ENCODE measurements at places on chromosomes 1 and 21. TPM values are rescaled to one million over a fixed set of nuclear protein-coding genes. Genes with fewer than 3 reads are reported as not detected.
A peak's percentile ranks its signal among the peaks of the same experiment; 100 is the strongest.

DNA sequence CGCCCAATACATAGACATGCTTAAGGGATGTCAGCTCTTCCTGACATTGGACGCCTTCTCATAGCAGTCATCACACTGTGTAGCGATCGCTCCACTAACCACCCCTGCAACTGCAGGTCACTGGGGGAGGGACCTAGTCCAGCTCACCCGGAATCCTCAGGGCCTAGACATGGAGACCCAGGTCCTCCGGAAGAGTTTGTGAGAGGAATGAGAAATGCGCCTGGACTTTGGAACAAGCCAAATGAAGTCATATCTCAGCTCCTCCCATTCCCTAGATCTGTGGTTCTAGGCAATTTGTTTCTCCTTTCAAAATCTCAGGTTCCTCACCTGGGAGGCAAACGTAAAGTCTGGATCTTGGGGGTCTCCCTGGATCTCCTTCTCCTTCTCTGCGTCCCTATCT lies 253.3 kb downstream of the KAZN start:
- DNase-seq, result no peak

- DNase-seq, result no peak
Observed at GRCh38 chr21:42748620-42749176, 95.3 kb downstream of the PDE9A start.

GRCh38 chr1:107526524-107527198 lies 385.8 kb downstream of the NTNG1 start:
- no peak for DNase-seq

Gene PHGDH
- polyA plus RNA-seq, result 69.3 TPM

- no peak for DNase-seq
Observed at GRCh38 chr1:89950703-89951102, 44.2 kb upstream of the ZNF326 start.

- no peak for DNase-seq
Observed at GRCh38 chr21:35134309-35134708, 85.2 kb upstream of the RUNX1 start.

DNA sequence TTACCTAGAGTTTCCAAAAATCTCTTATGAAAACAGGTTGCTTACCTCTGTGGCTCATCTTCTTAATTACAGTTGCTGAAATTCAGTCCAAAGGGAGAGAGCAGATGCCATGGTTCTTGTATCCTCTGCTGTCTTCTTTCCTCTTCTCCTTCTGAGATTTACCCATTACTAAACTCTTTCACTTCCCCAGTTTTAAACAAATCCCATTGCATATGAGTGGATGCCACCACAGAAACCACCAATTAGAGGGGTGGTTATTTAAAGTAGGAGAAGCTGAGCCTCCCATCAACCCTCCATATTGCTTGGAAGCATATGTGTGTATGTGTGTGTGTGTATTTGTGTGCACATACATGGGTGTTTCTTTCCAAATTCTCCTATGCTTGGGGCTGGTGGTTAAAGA lies 128.5 kb upstream of the KCNK1 start:
- no peak for DNase-seq

GRCh38 chr1:212728606-212729005 lies 29.0 kb upstream of the BATF3 start:
- no peak for DNase-seq

GRCh38 chr1:2413495-2414296 lies 1.3 kb upstream of the PEX10 start:
- DNase-seq, result no peak

- no peak for DNase-seq
Observed at GRCh38 chr1:113769601-113769970, 10.3 kb upstream of the PHTF1 start.

DNA sequence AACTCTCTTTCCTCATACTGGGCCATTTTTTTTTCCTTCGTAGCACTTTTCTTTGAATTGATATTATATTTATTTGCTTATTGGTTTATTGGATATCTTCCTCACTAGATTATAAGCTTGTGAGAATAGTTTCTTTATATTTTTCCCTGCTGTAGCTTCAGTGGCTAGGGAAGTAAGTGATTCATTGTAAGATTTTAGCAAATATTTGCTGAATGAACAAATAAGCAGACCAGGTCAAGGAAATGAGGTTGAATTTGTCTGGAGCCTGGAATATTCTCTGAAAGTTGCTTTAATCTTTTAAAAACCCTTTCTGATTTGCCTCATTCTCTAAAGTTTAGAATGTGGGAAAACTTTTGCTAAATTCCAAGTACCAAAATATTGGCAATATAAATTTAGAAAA lies 80.2 kb downstream of the RABGAP1L start:
- DNase-seq, result no peak

DNA sequence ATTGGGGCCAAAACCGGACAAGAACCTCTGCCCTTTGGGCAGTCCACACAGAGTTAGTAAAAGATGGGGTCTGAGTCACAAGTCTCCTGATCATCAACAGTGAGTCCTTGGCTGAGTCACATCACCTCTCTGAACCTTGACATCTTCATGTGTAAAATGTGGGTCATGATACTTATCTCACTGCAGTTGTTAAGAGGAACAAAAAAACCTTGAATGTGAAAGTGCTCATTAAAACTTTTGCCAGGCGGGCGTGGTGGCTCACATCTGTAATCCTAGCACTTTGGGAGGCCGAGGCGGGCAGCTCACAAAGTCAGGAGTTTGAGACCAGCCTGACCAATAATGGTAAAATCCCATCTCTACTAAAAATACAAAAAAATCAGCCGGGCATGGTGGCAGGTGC lies 15.7 kb downstream of the S100A16 start:
- DNase-seq, result no peak

Gene PCP4L1
- 1.0 TPM for polyA plus RNA-seq

DNA sequence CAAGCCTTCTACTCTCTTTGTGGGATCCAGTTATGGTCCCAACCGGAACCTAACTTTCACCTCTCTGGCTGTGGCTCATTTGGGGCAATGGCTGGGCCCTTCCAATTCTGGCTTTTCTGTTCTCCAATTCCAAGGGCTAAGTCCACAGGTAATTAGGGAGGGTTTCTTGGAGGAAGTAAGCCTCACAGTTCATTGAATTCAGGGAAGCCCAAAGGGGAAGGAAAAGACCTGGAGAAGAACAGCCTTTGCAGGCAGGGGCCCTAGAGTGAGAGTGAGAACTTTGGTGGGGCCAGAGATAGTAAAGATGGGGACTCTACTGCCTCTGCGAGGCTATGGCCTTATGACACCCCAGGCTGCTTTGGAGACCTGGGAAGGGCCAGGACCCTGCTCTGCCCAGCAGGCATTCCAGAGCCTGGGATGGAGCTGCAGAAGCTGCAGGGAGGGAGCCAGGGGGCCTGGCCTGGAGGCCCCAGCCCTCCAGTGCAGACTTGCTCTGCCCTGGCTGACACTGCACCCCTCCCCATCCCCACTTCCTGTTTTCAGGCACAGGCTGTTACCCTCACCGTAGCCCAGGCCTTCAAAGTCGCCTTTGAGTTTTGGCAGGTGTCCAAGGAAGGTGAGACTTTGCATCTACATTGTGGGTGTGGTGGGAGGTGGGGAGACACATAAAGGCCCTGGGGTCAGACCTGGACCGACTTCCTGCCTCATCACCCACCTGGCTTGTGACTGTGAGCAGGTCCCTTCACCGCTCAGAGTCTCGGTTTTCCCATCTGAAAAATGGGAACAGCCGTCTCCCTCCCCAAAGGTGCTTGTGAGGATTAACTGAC lies 18.9 kb downstream of the LDLRAP1 start:
- no peak for DNase-seq

- DNase-seq, result no peak
Observed at GRCh38 chr1:70840260-70840953, 207.2 kb downstream of the PTGER3 start.

Gene FCRL3
- polyA plus RNA-seq, result not detected

- DNase-seq, result no peak
Observed at GRCh38 chr1:174818951-174819350, 180.8 kb upstream of the CACYBP start.

GRCh38 chr1:229768232-229768631 lies 142.2 kb downstream of the URB2 start:
- no peak for DNase-seq

Gene CDK18
- 11.8 TPM for polyA plus RNA-seq

- no peak for DNase-seq
Observed at GRCh38 chr21:44957047-44957831, 17.4 kb downstream of the SLX9 start.

GRCh38 chr1:153957744-153958110 lies 685 bp downstream of the CRTC2 start:
- no peak for DNase-seq

DNA sequence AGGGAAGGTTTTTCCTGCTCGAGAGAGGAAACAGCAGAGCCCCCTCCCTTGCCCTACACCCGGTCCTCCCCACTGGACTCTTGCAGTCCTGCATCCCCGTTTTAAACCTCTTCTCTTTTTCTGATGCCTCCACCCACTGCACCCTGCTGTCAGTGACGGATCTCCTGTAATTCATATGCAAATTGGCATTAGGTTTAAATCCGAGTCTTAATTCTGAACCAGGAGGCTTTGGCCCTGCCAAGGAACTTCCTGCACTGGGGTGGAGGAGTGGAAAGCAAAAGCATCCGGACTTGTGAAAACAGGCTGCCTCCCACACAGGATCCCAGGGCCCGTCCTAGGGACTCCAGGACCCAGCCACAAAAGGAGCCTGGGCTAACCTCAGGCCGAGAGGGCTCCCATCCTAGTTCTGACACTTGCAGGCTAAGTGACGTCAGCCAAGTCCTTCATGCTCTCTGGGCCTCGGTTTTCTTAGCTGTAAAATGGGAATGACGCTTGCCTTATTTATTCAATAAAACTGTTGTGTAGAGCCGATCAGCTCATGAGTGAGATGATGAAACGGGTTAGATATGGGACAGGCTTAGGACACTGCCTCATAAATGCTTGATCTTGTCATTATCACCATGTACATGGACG lies 613.3 kb downstream of the AJAP1 start:
- no peak for DNase-seq

DNA sequence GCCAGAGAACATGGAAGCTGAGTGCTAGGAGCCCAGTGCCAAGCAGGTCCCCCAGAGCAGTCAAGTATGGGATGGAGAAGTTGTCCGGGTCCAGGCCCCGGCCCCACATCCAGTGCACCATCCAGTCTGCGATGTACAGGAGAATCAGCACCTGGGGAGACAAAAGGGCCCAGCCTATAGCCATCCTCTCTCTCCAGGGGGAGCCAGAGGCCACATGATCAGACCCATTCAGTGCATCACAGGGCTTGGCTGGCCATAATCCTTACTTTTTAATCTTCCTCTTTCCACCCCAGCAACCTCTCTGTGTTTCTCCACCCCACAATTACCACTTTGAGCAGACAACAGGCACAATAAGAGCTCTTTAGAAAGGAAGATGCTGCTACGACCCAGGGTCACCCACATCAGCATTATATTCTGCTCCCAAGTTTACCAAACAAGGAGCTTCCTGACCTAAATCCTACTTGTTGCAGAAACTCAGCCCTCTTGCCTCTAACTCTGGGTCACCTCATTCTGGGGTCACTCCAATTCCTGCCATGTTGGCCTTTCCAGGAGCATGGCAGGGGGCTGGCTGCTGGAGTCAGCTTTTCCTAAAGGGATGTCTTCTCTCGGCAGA lies 16.4 kb upstream of the RAB29 start:
- DNase-seq, result peak; percentile 52

GRCh38 chr1:17658837-17659236 lies 96.3 kb upstream of the ACTL8 start:
- DNase-seq, result no peak

DNA sequence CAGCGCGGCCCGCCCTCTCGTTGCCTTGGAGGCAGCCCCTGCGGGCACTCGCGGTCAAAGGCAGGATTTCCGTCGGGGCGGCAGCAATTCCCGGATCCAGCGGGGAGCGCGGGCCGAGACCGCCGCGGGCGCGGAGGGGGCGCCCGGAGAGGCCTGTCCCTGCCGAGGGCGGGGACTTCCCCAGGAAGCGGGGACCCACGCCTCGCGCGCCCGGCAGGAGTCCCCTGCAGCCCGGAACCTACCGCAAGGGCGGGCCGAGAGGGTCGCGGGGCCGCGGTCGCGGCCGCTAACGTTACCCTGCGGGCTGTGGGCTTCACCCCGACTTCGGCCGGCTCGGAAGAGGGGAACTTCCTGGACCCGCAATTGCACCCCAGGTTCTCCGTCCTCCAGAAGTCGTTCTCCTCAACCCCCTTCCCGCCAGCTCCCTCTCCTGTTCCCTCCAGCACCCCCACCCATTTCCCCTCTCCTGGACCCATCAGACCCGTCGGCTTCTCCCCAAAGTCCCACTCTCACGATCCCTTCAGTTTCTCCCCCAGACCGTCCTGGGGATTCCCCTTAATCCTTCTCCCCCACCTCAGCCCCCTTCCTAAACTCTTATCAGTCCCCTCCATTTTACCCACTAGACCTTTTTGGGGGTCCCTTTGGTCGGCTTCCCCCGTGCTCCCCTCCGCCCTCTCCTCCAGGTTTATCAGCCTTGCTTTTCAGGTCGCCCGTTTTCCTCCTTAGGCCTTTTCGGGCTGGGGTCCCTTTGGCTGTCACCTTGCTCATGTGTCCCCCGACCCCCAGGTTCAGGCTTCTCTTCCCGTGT lies 604 bp downstream of the FGR start:
- DNase-seq, result no peak

Gene FMN2
- 0.99 TPM for polyA plus RNA-seq

DNA sequence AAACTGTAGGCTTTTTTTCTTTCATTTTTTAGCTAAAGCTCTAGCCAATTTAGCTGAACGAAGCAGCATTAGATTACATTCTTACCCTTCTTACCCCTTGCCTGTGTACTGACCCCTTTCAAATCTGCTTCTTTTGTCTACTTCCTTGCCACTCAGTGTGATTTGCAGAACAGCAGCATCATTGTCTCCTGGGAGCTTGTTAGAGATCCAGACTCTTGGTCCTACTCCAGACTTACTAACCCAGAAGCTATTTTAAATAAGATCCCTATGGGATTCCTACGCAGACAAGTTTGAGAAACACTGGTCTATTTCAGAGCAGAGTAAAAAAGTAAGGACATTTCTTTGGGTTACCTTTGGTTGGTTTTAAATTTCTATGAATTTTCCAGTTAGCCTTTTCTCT lies 13.8 kb downstream of the LRRC39 start:
- DNase-seq, result peak; percentile 25

GRCh38 chr1:19534281-19534680 lies 48.9 kb upstream of the CAPZB start:
- DNase-seq, result no peak

DNA sequence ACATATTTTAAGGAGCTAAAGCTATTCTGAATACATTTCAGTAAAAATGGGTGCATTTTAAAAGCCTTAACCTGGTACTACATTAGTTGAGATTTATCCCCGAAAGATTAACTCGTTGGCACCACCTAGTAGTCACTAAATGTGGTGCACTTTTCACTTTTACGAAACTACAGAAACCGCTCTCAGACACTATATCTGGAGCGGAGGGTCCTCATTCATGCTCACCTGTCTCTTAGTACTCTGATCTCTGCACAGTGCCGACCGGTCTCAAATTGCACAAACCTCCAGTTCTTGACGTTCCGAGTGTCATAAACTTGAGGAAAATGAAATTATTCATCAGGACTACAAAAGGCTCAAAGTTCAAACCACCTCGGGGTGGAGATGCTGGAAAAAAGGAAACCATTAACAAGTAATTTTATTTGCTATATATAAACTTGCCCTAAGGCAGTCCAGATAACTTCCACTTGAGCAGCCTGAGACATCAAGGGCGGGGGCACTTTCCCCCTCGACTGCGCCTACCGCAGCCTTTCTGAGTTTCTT lies 722 bp downstream of the LZIC start:
- peak; percentile 46 for DNase-seq

- DNase-seq, result no peak
Observed at GRCh38 chr1:201053155-201053860, 29.8 kb upstream of the KIF21B start.

Gene ARHGEF10L
- 20.6 TPM for polyA plus RNA-seq

GRCh38 chr1:218254296-218254946 lies 30.7 kb upstream of the RRP15 start:
- no peak for DNase-seq
